PC-3 (cell line): ENCODE measurements at places on chromosomes 4 and X. TPM values are rescaled to one million over a fixed set of nuclear protein-coding genes. Genes with fewer than 3 reads are reported as not detected.

GRCh38 chr4:8155048-8155447 is 3.6 kb downstream of the ABLIM2 start:
- no peak for DNase-seq

APOOL gene
- total RNA-seq, result 14.2 and 15.4 TPM in 2 replicates

DNA sequence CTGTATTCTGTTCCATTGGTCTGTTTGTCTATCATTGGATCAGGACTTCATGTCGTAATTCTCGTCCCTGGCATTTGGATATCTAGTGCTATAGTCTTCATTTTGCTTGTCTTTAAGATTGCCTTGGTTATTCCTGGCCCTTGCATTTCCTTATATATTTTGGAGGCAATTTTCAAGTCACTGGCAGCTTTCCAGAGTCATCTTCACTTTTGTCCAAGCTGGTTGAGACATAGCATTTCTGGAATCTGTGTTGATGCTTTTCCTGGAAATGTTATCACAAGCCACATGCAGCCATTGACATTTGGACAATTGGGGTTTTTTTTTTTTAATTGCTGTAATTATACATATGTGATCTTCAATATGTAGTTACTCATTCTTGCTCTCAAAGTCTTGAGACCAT is 45.2 kb upstream of the HGFAC start:
- no peak for DNase-seq

IL9R gene
- not detected in 2 replicates for total RNA-seq

GRCh38 chrX:100600758-100601157 is 16.0 kb downstream of the TNMD start:
- DNase-seq, result no peak

DNA sequence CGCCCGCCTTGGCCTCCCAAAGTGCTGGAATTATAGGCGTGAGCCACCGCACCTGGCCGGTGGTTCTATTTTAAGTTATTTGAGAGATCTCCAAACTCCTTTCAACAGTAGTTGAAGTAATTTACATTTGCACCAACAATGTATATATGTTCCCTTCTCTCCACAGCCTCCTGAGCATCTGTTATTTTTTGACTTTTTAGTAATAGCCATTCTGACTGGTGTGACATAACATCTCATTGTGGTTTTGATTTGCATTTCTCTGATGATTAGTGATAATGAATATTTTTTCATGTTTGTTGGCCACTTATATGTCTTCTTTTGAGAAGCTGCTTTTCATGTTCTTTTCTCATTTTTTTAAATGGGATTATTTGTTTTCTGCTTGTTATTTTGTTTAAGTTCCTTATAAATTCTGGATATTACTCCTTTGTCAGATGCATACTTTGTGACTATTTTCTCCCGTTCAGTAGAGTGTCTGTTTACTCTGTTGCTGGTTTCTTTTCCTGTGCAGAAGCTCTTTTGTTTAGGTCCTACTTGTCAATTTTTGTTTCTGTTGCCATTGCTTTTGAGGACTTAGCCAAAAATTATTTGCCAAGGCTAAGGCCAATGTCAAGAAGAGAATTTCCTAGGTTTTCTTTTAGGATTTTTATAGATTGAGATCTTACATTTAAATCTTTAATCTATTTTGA is 213.2 kb downstream of the ARHGAP24 start:
- no peak for DNase-seq

GRCh38 chr4:184641022-184641421 is 8.2 kb downstream of the CASP3 start:
- no peak for DNase-seq

F11 gene
- total RNA-seq, result not detected in 2 replicates

DNA sequence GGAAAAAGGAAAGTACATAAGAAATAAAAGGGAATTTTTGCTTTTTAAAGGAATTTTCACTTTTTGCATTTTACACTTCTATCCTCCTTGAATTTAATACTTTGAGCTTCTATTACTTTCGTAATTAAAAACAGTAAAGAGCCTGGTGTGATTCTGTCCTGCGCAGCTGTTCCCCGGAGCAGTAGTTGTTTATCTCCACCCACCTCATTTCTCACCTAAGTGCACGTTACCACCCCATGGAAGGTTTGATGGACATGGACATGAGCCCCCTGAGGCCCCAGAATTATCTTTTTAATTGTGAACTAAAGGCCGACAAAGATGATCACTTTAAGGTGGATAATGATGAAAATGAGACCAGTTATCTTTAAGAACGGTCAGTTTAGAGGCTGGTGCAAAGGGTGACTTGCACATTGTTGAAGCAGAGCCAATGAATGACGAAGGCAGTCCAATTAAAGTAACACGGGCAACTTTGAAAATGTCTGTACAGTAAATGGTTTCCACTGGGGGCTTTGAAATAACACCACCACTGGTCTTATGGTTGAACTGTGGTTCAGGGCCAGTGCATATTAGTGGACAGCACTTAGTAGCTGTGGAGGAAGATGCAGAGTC is 52.1 kb upstream of the TEX13D start:
- no peak for DNase-seq

- peak; percentile 53 for DNase-seq
Observed at GRCh38 chr4:180330521-180330920, 1912.7 kb upstream of the TENM3 start.

DNA sequence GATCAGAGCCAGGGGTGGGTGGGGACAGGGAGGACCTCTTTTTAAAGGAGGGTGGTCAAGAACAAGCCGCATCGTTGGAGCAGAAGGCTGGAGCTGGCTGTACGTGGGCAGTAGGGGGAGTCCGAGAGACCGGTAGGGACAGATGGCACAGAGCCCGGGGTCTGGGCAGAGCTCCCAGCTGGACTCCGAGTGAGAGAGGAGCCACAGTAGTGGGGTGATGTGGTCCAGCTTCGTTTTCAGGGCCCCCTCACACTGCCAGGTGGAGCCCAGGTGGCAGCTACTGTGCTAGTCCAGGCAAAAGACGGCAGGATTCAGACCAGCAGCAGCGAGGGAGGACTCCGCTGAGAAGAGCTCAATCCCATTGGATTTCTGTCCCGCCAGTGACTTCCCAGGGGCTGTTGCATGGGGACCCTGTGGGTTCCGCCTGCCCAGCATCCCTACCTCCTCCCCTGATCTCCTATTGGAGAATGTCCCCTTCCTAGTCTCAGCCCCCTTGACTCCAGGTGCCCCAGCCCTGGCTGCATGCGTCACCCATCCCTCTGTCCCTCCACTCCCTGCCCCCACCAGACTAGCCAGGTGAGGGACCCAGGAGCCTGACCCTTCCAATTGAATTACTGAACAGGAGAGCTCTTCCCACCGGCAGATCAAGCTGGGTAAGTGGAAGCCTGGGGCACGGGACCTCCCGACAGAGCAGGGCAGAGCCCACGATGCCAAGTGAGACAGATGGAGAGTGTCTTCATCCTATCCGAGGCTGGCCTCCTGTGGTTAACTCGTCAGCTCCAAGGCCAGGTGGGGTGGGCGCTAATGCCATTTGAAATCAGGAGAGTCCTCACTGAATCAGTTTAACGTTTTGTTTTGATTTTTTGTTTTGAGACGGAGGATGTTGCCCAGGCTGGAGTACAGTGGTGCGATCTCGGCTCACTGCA is 2.9 kb downstream of the ARHGAP4 start:
- DNase-seq, result peak; percentile 65

DNA sequence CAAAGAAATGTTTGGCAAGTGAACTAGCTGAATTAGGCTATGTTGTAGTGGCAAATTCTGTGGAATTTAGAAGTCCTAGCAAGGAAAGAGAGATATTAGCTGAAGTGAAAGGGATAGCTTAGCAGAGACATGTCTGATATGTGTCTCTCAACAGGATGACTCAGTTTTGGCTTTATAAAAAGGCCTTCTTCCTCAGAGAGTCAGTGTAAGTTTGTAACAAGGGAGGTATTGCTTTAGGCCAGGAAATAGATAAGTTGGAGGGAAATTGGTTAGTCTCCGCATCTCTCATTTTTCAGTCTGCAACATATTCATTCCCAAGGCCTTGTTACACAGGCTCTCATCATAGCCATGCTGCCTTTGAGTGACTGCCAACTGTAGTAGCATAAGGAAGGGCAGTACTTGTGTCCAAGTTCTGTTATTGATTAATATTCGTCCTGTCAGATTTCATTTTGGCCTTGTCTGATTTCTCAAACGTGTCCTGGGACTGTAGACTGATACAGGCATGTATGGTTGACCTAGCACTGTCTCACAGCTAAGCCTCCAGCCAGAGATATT is 4.0 kb downstream of the TMEM164 start:
- DNase-seq, result peak; percentile 26

- DNase-seq, result peak; percentile 50
Observed at GRCh38 chrX:15815779-15816437, 25.6 kb downstream of the ZRSR2 start.

GRCh38 chrX:36978886-36979285 is 29.3 kb upstream of the FAM47C start:
- peak; percentile 46 for DNase-seq

- DNase-seq, result peak; percentile 67
Observed at GRCh38 chr4:138182838-138183426, 59.2 kb downstream of the SLC7A11 start.

DNA sequence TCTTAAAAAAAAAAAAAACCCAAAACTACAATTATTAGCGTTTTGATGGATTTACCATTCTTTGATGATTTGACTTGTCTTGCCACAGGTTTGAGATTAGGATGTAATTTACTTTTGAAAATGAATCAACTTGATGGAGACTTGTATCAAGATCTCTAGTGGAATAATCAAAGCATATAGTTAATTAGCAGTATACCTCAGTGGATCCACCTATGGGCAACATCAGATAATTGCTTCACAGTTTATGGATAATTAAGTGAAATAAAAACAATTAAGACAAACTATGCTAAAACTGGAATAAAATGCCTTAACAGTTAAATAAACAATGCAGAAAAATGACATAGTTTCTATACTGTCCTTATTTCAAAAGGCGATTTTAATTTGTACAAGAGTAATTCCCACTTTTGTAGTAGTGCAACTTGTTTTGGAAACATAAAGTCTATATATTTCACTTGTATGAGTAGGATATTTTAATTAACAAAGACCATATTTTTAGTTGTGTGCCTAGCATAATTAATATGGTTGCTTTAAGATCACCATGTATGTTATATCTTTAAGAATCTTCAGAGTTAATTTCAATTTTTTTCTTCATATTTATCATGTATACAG is 4.2 kb downstream of the CPEB2 start:
- DNase-seq, result peak; percentile 14

FAAH2 gene
- total RNA-seq, result 1.6 and 4.5 TPM in 2 replicates

DNA sequence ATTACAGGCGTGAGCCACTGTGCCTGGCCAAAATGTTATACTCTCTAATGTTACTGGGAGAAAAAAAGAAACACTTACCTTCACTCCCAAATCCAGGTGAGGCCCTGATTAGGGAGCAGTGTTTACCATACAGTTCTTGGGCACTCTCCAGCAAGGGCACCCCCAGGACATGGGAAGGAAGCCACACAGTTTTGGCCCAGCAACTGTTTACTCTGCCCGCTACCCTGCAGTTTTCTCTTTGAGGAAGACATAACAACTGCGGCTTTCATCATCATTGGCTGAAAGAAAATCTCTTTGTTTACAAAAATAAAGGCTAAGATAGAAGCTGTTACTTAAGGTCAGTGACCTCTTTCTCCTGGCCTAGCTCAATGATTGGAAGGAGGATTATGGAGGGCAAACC is 145.5 kb upstream of the DUSP21 start:
- DNase-seq, result no peak

FOXR2 gene
- not detected in 2 replicates for total RNA-seq

- peak; percentile 75 for DNase-seq
Observed at GRCh38 chr4:3436798-3437581, 4.8 kb upstream of the HGFAC start.

GRCh38 chr4:37601531-37601930 is 84.6 kb downstream of the RELL1 start:
- peak; percentile 64 for DNase-seq

GRCh38 chr4:175891851-175892250 is 79.8 kb upstream of the GPM6A start:
- DNase-seq, result peak; percentile 67

GRCh38 chrX:55867181-55867651 is 149.7 kb downstream of the RRAGB start:
- DNase-seq, result peak; percentile 35

DNA sequence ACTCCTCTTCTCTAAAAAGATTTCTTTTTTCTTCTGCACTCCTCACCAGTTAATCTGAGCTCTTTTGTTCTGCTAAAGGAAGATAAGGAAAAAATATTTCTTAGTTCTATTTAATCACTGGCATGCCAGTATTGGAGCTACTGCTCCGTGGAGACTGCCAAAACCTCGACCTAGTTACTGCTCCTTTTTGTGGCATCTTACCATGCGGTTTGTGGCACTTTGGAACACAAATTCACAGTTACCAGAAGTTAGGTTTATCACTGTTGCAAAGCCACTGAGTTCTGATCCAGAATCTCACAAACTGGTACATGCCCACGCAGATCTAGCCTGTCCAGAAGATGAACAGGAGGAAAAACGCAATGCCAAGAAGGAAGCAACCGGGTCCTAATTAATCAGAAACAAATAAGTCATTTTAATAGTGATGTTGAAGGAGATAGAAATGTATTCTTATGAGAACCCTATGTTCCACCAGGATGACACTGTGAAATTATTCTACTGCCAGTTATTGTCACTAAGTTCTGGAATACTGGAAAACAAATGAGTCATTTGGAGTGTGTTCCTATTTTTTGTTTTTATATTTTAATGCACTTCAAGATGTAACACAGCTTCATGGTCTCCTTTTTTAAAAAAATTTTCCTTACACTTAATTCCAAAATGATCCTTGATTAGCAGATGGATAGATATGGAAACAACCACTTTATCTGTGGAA is 106.7 kb upstream of the GK2 start:
- no peak for DNase-seq

DNA sequence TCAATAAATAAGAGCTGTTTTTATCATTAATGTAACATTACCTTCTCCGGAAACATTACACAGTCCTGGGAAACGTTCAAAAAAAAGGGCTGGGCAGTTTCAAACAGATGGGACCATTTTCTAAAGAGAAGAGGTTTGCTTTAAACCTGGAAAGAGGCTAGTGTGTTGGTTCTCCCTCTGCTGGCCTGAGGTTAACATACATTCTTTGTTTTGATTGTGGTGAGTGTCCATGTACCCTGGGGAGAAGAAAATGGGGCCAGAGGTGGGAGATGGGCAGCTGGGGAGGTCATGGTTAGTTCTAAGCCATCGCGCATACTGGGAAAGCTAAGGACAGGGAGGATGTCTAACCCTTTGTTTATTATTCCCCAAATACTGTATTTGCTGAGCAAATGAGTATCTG is 194.7 kb downstream of the CPEB2 start:
- DNase-seq, result peak; percentile 31
